ENCODE measurements at places on chromosomes 13 and 19.
A peak's percentile ranks its signal among the peaks of the same experiment; 100 is the strongest.

DNA sequence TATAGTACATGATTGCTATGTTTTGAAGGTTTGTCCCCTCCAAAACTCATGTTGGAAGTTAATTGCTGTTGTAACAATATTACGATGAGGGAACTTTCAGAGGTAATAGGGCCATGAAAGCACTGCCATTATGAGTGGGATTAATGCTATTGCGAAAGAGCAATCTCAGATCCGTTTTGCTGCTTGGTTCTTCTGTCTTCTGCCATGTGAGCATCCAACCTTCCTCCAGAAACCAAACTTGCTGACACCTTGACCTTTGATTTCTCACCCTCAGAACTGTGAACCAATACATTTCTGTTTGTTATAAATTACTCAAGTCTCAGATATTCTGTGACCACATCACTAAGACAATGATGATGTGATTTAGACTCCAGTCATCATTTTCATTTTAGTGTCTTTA, 2590.9 kb downstream of the PCDH9 start:
- no peaks in the 10 kb centered on the region for H3K27me3 ChIP-seq
- H3K36me3 ChIP-seq: no peaks in the 10 kb centered on the region
- no peak overlapping the region for H3K27ac ChIP-seq
- peaks cover 14% of the 10 kb centered on the region for H3K4me1 ChIP-seq
- no peak overlapping the region for H3K4me3 ChIP-seq
- no peak for DNase-seq

GRCh38 chr19:18282788-18283141, 1.3 kb upstream of the JUND start:
- H3K36me3 ChIP-seq: peaks cover 12% of the 10 kb centered on the region
- H3K4me3 ChIP-seq: peak overlapping the region; percentile 73
- peak overlapping the region; percentile 98 for H3K27ac ChIP-seq
- H3K27me3 ChIP-seq: peaks cover 9% of the 10 kb centered on the region
- H3K4me1 ChIP-seq: peaks cover 39% of the 10 kb centered on the region

DNA sequence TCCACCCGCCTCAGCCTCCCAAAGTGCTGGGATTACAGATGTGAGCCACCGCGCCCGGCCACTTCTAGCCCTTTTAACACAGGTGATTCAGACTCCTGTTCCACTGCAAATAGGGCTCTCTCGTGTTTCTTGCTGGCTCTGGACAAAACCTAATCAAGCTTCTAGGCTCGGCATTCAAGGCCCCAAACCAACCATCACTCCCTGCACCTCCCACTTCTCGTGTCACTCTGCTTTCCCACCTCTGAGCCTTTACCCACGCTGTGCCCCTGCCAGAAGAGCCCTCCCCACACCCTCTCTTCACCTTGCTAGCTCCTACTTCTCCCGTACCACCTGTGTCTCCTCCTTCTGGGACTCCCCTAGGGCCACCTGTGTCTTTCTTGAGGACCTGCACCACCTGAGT, 19.8 kb downstream of the KANK2 start:
- H3K4me3 ChIP-seq: no peak overlapping the region
- H3K27me3 ChIP-seq: no peaks in the 10 kb centered on the region
- no peak overlapping the region for H3K27ac ChIP-seq
- DNase-seq: no peak
- H3K4me1 ChIP-seq: peaks cover 9% of the 10 kb centered on the region

GRCh38 chr13:48220981-48221685, 11.9 kb upstream of the ITM2B start:
- H3K4me3 ChIP-seq: no peak overlapping the region
- H3K4me1 ChIP-seq: no peaks in the 10 kb centered on the region
- H3K27ac ChIP-seq: no peak overlapping the region
- no peaks in the 10 kb centered on the region for H3K27me3 ChIP-seq

GRCh38 chr13:27406178-27406939, 18.1 kb upstream of the GTF3A start:
- H3K27me3 ChIP-seq: peaks cover 4% of the 10 kb centered on the region
- H3K36me3 ChIP-seq: no peaks in the 10 kb centered on the region
- no peak overlapping the region for H3K27ac ChIP-seq
- DNase-seq: no peak
- no peak overlapping the region for H3K4me3 ChIP-seq

DNA sequence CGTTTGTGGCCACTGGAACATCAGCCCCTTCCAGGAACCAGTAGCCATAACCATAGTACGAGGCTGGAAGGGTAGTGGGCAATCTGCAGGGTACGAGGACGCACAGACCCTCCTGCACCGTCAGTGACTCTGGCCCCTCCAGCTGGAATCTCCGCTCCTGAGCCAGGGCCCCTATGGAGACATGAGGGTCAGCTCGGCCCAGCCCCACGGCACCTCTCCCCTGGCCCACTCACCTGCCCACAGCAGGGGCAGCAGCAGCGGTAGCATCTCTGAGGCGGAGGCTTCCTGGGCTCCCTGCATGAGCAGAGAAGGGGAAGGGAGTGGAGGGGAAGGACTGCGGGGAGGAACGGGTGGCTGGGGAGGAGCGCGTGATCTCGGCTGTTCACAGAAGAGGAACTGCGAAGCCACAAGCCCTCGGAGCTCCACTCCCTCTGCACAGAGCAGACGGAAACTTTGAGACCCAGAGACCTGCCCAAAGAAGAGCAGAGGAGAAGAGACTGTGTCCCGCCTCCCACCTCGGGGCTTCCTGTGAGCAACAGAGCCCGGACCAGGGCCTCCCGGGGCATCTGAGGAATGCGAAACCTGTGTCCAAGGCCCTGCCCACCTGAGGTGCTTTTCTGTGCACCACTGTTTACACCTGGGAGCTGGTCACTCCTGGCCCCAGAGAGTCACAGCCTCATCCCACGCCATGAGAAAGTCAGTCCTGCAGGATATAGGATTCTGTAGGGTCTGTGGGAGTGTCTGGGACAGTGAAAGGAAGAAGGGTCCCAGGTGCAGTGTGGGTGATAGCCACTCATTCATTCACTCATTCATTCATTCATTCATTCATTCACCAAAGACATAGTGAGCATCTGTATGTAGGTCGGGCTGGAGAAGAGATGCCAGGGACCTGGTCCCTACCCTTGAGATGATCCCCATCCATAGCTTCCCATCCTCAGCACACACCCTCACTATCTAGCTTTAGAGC, at the start of gene SIGLEC6:
Gene SIGLEC6, minus strand, starts transcription at position 322 of the 967 bp plus-strand sequence. Its CDS starts 22 bp downstream, at position 300.
- H3K4me3 ChIP-seq: no peak within 1 kb of the TSS
- H3K36me3 ChIP-seq: no peaks in the 10 kb centered on the region
- peaks cover 51% of the 10 kb centered on the region for H3K27me3 ChIP-seq
- H3K27ac ChIP-seq: no peak within 1 kb of the TSS
- DNase-seq: peak; percentile 48

- no peaks in the 10 kb centered on the region for H3K36me3 ChIP-seq
- no peaks in the 10 kb centered on the region for H3K27me3 ChIP-seq
- H3K4me1 ChIP-seq: peaks cover 2% of the 10 kb centered on the region
- no peak for DNase-seq
- H3K4me3 ChIP-seq: no peak overlapping the region
- H3K27ac ChIP-seq: no peak overlapping the region
These were observed 23.7 kb upstream of the LAMP1 start for GRCh38 chr13:113273321-113273720.

GRCh38 chr19:3608750-3609322, 2.2 kb upstream of the TBXA2R start:
- H3K27ac ChIP-seq: no peak overlapping the region
- H3K36me3 ChIP-seq: no peaks in the 10 kb centered on the region
- H3K4me3 ChIP-seq: no peak overlapping the region
- no peak for DNase-seq
- H3K4me1 ChIP-seq: peaks cover 11% of the 10 kb centered on the region

- no peak for DNase-seq
- H3K27me3 ChIP-seq: no peaks in the 10 kb centered on the region
- no peaks in the 10 kb centered on the region for H3K4me1 ChIP-seq
- no peak overlapping the region for H3K27ac ChIP-seq
These were observed 166.9 kb downstream of the GPC5 start for GRCh38 chr13:91565296-91565695.

GRCh38 chr19:46898731-46899130, 37.9 kb downstream of the ARHGAP35 start:
- H3K27ac ChIP-seq: peak overlapping the region; percentile 4
- peaks cover 36% of the 10 kb centered on the region for H3K4me1 ChIP-seq
- H3K36me3 ChIP-seq: no peaks in the 10 kb centered on the region
- DNase-seq: no peak
- H3K27me3 ChIP-seq: no peaks in the 10 kb centered on the region

DNA sequence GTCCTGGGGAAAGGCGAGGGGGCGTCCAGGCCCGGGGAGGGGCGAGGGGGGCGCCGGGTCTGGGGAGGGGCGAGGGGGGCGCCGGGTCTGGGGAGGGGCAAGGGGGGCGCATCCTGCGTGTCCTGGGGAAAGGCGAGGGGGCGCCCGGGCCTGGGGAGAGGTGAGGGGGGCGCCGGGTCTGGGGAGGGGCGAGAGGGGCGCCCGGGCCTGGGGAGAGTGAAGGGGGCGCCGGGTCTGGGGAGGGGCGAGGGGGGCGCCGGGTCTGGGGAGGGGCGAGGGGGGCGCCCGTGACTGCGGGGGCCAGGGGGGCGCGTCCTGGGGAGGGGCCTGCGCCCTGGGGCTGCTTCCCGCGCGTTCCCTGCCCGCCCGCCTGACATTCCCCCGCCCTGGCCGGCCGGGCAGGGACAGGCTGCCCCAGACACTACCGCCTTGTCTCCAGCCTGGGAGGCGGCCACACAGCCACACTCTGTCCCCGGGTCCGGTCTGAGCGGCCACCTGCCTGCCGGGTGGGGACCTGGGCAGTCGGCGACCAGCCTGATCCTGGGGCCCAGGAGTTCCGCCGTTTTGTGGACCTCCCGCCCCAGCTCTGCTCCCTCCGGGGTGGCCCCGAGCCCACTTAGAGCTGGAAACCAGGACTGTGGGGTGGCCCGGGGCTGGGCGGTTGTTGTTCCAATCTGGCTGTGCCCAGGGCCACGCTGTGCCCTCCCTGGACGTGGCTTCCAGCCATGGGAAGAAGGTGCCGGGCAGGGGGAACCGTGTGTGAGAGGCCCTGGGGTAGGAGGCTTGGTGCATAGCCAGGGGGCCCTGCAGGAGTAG, 11.8 kb downstream of the PALM start:
- peak overlapping the region; percentile 23 for H3K27ac ChIP-seq
- H3K36me3 ChIP-seq: no peaks in the 10 kb centered on the region
- H3K27me3 ChIP-seq: no peaks in the 10 kb centered on the region
- H3K4me1 ChIP-seq: peaks cover 9% of the 10 kb centered on the region

- H3K4me1 ChIP-seq: peaks cover 12% of the 10 kb centered on the region
- H3K36me3 ChIP-seq: no peaks in the 10 kb centered on the region
- DNase-seq: no peak
These were observed 234.9 kb upstream of the DACH1 start for GRCh38 chr13:72101768-72102400.

DNA sequence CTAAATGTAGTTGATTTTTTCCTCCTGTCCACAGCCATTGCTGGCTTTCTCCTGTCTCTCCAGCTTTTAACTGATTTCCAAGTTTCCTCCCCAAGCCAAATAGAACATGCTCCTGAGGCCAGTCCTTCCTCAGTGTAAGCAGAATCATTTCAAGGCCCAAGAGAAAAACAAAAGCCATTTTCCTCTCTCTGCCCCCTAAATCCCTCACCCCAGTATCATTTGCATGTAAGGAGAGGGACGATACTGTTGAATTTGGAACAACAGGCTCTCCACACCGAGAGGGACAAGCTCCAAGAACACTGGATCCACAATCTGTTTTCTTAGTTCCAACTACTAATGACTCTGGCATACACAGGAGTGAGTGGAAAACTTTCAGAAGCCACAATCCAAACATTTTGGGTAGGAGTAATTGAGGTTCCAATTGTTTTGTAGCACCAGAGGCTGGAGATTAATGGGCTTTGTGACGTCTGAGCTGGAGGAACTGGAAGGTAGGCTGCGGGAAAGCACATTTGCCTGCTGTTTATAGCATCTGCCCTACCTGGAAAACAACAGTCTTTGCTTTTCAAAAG, 156.8 kb downstream of the FLT1 start:
- H3K4me1 ChIP-seq: no peaks in the 10 kb centered on the region
- H3K27ac ChIP-seq: no peak overlapping the region
- H3K27me3 ChIP-seq: no peaks in the 10 kb centered on the region
- no peak for DNase-seq
- peaks cover 38% of the 10 kb centered on the region for H3K36me3 ChIP-seq
- no peak overlapping the region for H3K4me3 ChIP-seq

- H3K27ac ChIP-seq: peak overlapping the region; percentile 89
- no peaks in the 10 kb centered on the region for H3K27me3 ChIP-seq
- H3K36me3 ChIP-seq: peaks cover 9% of the 10 kb centered on the region
- peak overlapping the region; percentile 89 for H3K4me3 ChIP-seq
- peaks cover 46% of the 10 kb centered on the region for H3K4me1 ChIP-seq
These were observed 1.1 kb downstream of the ADAMTS10 start for GRCh38 chr19:8609279-8610040.

- DNase-seq: no peak
- H3K27me3 ChIP-seq: no peaks in the 10 kb centered on the region
- peaks cover 18% of the 10 kb centered on the region for H3K36me3 ChIP-seq
- no peak overlapping the region for H3K4me3 ChIP-seq
These were observed 263.6 kb upstream of the GPC6 start for GRCh38 chr13:92963029-92963428.

DNA sequence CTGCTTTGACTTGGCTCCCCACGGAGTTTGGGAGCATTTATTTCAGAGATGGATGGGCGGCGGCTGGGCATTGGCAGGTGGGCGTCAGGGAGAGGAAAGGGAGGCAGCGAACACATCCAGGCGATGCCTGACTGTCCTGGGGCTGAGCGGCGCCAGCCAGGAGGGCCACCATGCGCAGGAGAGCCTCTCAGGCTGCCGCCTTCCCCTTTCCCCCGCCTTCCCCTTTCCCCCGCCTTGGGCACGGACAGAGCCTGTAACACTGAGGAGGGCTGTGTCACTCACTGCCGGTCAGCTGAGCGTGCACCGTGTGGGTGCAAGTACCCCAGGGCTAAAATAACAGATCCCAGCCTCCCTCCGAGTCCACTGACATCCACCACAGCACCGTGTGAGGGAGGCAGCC, 11.4 kb downstream of the MCF2L start:
- no peaks in the 10 kb centered on the region for H3K36me3 ChIP-seq
- no peak overlapping the region for H3K4me3 ChIP-seq
- H3K27ac ChIP-seq: no peak overlapping the region
- DNase-seq: no peak
- no peaks in the 10 kb centered on the region for H3K4me1 ChIP-seq

DNA sequence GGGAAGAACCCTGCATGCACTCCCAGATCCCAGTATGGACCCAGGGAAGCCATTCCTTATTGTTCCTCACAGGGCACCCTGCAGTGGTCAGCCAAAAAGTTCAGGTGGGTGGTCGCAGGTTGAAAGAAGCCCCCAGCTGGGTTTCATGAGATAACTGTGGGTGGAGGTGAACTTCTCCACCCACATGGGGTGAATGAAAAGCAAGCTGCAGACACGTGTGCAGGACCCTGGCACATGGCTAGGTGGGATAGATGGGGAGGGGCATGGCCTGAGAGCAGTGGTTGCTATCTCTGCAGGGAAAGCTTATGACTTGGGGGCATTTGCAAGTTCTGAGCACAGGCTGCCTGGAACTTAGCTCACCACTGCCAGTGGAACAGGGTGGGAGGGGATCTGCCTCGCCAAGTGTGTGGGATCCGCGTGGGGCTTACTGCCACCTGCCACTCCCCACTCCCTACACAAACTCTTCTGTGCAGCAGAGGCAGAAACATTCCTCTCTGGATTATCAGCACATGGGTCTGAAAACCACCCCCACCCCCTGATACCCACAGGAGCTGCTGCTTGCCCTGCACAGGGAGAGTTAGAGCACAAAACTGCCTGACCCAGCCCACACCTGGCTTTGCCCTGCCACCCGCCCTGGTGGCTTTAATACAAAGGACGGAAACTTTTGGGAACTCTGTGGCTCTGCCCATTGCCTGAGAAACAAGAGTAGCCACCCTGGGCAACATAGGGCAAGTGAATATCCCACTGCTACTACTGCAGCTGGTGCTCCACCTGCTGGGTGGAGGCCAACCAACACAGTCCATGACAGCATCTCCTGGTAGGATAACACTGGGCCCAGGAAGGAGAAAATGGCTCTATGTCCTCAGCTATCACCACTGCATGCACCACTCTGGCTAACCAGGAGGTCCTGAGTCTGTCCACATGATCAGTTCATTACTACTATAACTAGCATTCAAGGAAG, 24.4 kb downstream of the PLA2G4C start:
- H3K27ac ChIP-seq: no peak overlapping the region
- no peaks in the 10 kb centered on the region for H3K4me1 ChIP-seq
- no peak overlapping the region for H3K4me3 ChIP-seq
- no peaks in the 10 kb centered on the region for H3K36me3 ChIP-seq

Measured in WTC11 (cell line).